ENCODE measurements at places on chromosomes 3 and 15.
A peak's percentile ranks its signal among the peaks of the same experiment; 100 is the strongest.

DNA sequence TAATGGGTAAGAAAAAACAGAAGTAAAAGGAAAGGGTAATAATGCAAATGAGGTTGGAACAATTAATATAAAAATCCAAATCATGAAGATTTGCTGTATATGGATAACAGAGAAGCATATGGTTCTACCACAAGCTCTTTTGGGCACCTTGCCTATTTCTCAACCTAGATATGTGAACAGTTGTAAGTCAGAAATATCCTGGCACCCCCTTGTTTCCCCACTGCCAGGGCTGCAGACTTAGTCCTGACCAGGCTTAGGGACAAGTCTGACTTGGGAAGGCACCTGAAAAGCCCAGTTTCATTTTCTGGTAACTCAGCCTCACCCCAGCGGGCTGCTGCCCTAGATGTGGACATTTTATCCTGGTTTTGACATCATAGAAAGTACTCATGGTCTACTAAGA is 183.2 kb upstream of the STAC start:
- no peaks in the 10 kb centered on the region for H3K36me3 ChIP-seq
- no peak for DNase-seq
- no peak overlapping the region for H3K4me3 ChIP-seq
- no peak overlapping the region for H3K27ac ChIP-seq

- no peak overlapping the region for H3K27ac ChIP-seq
- peaks cover 5% of the 10 kb centered on the region for H3K4me1 ChIP-seq
- no peak for DNase-seq
- H3K4me3 ChIP-seq: no peak overlapping the region
These were observed 6.0 kb downstream of the SPATA12 start for GRCh38 chr3:57066471-57066870.

DNA sequence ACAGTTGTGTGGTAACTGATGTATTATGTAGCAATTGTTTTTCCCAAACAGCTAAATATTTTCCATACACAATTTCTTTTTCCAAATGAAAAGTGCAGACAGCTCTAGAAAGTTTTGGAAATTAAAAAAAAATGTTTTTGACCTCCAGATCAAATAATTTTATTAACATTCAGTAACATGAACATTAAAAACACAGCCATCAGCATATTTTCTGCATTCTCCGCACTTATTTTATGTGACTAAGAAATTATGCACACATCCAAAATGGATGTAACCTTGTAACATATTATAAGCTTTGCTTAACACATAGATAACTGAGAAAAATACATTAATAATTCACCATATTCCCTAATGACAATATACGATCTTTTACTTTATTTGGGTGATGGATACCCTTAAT is 224.6 kb downstream of the VGLL3 start:
- no peaks in the 10 kb centered on the region for H3K36me3 ChIP-seq
- no peaks in the 10 kb centered on the region for H3K27me3 ChIP-seq
- no peak for DNase-seq
- H3K27ac ChIP-seq: no peak overlapping the region
- H3K4me3 ChIP-seq: no peak overlapping the region
- no peaks in the 10 kb centered on the region for H3K4me1 ChIP-seq

DNA sequence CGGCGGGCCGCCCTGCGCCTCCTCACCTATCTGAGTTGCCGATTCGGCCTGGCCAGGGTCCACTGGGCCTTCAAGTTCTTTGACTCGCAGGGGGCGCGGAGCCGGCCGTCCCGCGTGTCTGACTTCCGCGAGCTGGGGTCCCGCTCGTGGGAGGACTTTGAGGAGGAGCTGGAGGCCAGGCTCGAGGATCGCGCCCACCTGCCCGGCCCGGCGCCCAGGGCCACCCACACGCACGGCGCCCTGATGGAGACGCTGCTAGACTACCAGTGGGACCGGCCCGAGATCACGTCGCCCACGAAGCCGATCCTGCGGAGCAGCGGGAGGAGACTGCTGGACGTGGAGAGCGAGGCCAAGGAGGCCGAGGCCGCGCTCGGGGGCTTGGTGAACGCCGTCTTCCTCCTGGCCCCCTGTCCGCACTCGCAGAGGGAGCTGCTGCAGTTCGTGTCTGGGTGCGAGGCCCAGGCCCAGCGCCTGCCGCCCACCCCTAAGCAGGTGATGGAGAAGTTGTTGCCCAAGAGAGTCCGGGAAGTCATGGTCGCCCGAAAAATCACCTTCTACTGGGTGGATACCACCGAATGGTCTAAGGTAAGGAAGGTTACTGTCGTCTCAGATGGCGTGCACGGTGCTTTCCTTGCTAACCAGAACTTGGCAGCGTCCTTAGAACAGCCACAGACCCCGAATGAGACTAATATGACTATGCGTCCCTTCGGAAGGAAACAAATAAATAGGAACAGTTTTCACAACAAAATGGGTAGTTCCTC is 567 bp downstream of the TICRR start:
- H3K36me3 ChIP-seq: no peaks in the 10 kb centered on the region
- peaks cover 12% of the 10 kb centered on the region for H3K4me1 ChIP-seq
- DNase-seq: no peak
- H3K27me3 ChIP-seq: no peaks in the 10 kb centered on the region

- no peak overlapping the region for H3K27ac ChIP-seq
- no peaks in the 10 kb centered on the region for H3K4me1 ChIP-seq
- DNase-seq: no peak
- no peak overlapping the region for H3K4me3 ChIP-seq
These were observed 22.0 kb downstream of the SST start for GRCh38 chr3:187648177-187648576.

- DNase-seq: no peak
- no peak overlapping the region for H3K27ac ChIP-seq
- H3K27me3 ChIP-seq: no peaks in the 10 kb centered on the region
- no peaks in the 10 kb centered on the region for H3K36me3 ChIP-seq
These were observed 7.7 kb downstream of the HOMER2 start for GRCh38 chr15:82944821-82945220.

- no peak for DNase-seq
- peaks cover 2% of the 10 kb centered on the region for H3K4me1 ChIP-seq
- H3K4me3 ChIP-seq: no peak overlapping the region
- no peaks in the 10 kb centered on the region for H3K36me3 ChIP-seq
- no peaks in the 10 kb centered on the region for H3K27me3 ChIP-seq
- no peak overlapping the region for H3K27ac ChIP-seq
These were observed 15.8 kb upstream of the P2RY12 start for GRCh38 chr3:151400341-151400740.

DNA sequence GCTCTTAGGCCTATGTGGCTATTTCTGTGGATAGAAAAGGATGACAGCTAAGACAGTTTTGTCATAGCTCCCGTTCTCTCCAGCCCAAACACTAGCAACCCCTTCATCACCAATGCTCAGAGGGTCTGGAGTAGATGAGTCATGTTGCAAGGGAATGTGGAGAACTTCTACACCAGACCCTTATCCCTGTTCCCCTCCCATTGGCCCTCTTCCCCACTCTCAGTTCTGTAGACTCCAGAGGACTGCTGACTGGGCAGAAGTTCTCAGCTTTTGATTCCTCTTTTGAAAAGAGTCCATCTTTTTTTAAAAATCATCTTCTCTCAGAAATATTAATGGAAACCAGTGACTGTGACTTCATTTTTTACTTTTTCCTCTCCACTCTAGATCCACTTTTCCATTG is 2.4 kb upstream of the MYZAP start:
- no peak for DNase-seq
- H3K4me1 ChIP-seq: peaks cover 5% of the 10 kb centered on the region
- peaks cover 17% of the 10 kb centered on the region for H3K27me3 ChIP-seq
- H3K36me3 ChIP-seq: no peaks in the 10 kb centered on the region
- H3K4me3 ChIP-seq: no peak overlapping the region

- H3K4me3 ChIP-seq: no peak overlapping the region
- DNase-seq: no peak
- no peaks in the 10 kb centered on the region for H3K36me3 ChIP-seq
- no peaks in the 10 kb centered on the region for H3K4me1 ChIP-seq
These were observed 28.0 kb downstream of the SV2B start for GRCh38 chr15:91128016-91128415.

DNA sequence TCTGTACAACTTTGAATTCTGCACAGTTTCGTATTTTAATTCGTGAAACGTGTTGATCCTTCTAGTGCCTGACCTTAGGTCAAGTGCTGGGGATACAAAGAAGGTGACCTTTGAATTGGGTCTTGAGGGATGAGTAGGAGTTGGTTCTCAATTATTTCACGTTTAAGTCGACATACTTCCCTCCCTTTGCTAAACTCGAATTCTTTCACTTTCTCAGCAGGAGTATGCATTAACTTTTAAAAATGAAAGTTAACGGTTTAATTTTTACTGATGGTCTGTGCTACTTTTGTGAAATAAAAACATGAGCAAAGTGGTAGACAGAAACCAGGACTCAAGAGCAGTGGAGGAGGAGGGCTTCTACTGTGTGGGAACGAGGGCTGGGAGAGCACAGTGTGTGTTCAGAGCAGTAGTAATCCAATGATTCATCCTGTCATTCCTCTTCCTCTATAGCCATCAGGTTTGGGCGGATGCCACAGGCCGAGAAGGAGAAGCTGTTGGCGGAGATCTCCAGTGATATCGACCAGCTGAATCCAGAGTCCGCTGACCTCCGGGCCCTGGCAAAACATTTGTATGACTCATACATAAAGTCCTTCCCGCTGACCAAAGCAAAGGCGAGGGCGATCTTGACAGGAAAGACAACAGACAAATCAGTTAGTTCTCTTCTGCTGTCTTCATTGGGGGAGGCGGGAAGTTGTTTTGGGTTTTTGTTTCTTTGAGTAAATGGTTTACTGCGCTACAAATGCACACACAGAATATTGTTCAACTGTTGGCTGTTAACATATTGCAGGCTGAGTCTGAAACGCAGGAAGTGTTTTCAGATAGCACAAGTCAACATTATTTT is 78.6 kb upstream of the TSEN2 start:
- H3K4me1 ChIP-seq: peaks cover 4% of the 10 kb centered on the region
- no peak for DNase-seq

DNA sequence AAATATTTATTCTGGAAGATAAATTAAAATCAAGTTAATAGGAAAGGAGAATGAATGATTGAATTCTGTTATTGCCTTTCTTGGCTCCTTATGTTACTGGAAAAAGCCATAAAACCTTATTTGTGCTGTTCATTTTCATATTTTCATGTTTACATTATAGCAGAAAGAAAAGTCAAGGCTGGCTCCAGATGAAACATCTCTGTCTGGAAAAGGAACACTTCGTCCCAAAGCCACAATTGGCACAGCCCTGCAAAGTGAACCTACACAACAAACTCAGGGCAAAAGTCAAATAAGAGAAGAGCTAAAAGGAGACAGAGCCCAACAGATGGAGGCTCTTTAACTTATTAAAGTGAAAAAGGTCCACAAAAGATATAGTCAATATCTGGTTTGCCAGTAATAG is 73.4 kb downstream of the GTPBP8 start:
- H3K4me3 ChIP-seq: no peak overlapping the region
- no peaks in the 10 kb centered on the region for H3K36me3 ChIP-seq
- H3K4me1 ChIP-seq: no peaks in the 10 kb centered on the region
- H3K27me3 ChIP-seq: no peaks in the 10 kb centered on the region

DNA sequence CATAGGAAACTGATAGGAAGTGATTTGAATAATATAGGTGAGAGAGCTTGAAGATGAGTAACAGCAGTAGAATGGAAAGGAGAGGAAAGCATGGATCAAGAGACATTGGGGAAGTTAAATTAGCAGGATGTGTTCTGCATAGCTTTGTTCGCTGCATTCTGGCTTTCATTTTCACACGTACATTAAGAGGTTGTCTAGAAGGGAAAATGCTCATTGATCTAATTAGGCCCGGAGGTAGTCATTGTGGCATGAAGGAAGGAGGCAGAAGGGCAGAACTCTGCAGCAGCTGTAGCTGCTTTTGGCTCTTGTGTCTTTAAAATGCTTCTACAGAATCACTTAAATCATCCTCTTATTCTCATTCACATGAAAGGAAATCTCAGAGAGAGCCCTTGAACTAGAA is 40.3 kb downstream of the KCNAB1 start:
- no peak for DNase-seq
- no peaks in the 10 kb centered on the region for H3K4me1 ChIP-seq
- no peak overlapping the region for H3K4me3 ChIP-seq
- no peaks in the 10 kb centered on the region for H3K27me3 ChIP-seq
- no peak overlapping the region for H3K27ac ChIP-seq
- no peaks in the 10 kb centered on the region for H3K36me3 ChIP-seq

GRCh38 chr3:45929042-45929679 is 14.1 kb upstream of the CXCR6 start:
- H3K4me3 ChIP-seq: no peak overlapping the region
- H3K4me1 ChIP-seq: no peaks in the 10 kb centered on the region
- peak; percentile 84 for DNase-seq
- no peaks in the 10 kb centered on the region for H3K27me3 ChIP-seq
- peaks cover 45% of the 10 kb centered on the region for H3K36me3 ChIP-seq

- H3K27ac ChIP-seq: no peak overlapping the region
- no peak for DNase-seq
- no peaks in the 10 kb centered on the region for H3K4me1 ChIP-seq
- H3K36me3 ChIP-seq: no peaks in the 10 kb centered on the region
These were observed 23.8 kb upstream of the SIAH2 start for GRCh38 chr3:150786791-150787190.

GRCh38 chr3:184551614-184552256 is 9.8 kb upstream of the EPHB3 start:
- peaks cover 9% of the 10 kb centered on the region for H3K27me3 ChIP-seq
- DNase-seq: no peak
- no peaks in the 10 kb centered on the region for H3K36me3 ChIP-seq
- no peak overlapping the region for H3K4me3 ChIP-seq
- no peaks in the 10 kb centered on the region for H3K4me1 ChIP-seq
- no peak overlapping the region for H3K27ac ChIP-seq

- H3K4me3 ChIP-seq: no peak overlapping the region
- no peak overlapping the region for H3K27ac ChIP-seq
- H3K27me3 ChIP-seq: no peaks in the 10 kb centered on the region
These were observed 422.6 kb downstream of the AGBL1 start for GRCh38 chr15:86502301-86502700.

DNA sequence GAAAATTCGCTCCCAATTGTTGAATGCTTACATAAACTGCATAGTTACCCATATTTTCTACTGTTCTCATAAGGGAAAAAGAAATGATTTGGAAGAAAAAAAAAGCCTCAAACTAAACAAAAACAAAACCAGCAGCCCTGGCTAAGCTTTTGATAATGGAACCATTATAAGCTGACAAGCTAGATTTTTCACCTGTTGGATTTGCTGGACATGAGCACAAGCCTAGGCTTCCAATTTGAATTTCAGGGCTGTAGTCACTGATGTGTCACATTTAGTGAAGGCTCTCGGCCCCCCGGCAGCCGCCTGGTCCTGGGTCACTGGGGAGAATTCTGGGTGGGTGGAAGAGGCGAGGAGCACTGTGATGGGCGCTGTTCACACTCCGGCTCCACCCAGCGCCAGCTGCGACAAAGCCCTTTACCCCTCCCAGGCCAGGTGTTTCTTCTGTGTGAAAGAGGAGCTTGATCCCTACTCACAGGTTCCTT is 4.6 kb downstream of the FBXL22 start:
- H3K4me1 ChIP-seq: peaks cover 6% of the 10 kb centered on the region
- no peak overlapping the region for H3K27ac ChIP-seq
- DNase-seq: peak; percentile 24
- H3K36me3 ChIP-seq: 0 out of 2 replicates have a peak, but pooled peaks cover 2% of the 10 kb centered on the region
- H3K27me3 ChIP-seq: no peaks in the 10 kb centered on the region
